ENCODE measurements at places on chromosomes 7 and 10. TPM values are rescaled to one million over a fixed set of nuclear protein-coding genes. Genes with fewer than 3 reads are reported as not detected.

- DNase-seq, result no peak
Observed at GRCh38 chr10:94725871-94726270, 36.6 kb upstream of the CYP2C19 start.

GRCh38 chr10:71213761-71214440, 1.5 kb downstream of the UNC5B start:
- DNase-seq, result peak; percentile 69

UTF1 gene
- total RNA-seq, result not detected

- no peak for DNase-seq
Observed at GRCh38 chr10:44627591-44628354, 242.9 kb upstream of the CXCL12 start.

CCDC3 gene
- 17.6 TPM for total RNA-seq

GOT1 gene
- 50.9 TPM for total RNA-seq

- DNase-seq, result no peak
Observed at GRCh38 chr10:693506-693905, 4.0 kb upstream of the DIP2C start.

CRPPA gene
- total RNA-seq, result 2.9 TPM

POM121C gene
- 65.6 TPM for total RNA-seq

DNA sequence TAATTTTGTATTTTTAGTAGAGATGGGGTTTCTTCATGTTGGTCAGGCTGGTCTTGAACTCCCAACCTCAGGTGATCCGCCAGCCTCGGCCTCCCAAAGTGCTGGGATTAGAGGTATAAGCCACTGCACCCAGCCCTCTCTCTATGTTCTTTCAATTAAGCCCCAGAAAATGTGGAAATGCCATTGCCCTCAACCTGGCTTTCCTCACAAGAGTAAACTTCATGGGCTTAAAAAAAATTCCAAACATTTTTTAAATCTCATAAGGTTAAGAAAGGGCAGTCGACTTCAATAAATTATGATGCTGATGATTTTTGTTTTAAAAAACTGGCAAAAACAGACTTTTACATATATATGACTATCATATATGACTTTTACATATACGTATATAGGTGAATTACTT, 107.6 kb downstream of the TES start:
- no peak for DNase-seq

DNA sequence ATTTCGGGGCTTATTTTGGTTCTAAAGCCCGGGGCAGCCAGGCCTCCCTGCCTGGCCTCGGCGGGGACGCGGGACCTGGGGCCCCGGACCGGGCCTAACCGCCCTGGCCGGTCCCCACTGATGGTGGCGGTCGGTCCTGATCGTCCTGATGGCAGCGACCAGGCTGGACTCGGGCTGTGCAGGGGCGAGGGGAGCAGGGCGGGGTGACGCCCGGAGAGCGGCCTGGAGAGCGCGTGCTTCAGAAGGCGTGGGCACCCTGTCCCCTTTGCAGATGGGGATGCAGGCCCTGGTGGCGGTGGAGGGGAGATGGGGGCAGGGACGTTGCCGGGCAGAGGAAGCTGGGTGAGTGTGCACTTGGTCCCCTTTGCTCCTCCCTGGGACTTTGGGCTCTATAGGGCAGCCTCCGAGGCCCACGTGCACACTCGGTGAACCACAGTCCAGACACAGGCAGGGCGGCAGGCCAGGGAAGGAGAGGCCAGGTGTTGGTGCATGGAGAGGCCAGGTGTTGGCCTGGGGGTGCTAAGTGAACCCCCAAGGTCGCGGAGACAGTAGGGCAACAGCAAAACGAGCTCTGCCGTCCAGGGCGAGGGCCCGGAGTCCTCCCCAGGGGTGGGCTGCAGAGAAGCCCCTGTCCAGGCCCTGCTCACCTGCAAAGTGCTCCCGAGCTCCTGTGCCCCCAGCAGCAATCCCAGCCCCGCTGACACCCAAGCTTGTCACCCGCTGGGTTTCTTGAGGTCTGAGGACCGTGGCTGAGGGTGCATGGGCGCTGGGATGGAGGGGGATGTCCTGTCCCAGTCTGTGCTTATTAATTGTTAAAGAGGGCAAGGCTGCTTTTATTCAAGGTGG, 42.4 kb upstream of the FAM20C start:
- DNase-seq, result peak; percentile 71

DNA sequence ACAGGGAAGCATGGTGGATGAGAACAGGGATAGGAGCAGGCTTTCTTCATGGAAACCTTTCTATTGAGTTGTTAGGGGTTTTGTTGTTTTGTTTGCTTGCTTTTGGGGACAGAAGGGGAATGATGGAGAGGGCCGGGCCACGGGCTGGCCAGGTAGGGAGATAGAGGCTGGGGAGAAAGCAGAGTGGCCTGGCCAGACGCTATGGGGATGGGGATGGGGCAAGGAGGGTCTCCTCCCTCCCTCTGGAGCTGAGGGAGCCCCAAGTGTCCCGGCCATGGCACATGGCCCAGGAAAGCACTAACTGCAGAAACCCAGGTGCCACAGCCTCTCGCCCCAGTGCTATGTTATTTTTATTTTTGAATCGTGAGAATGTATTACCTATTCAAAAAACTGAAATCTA, 10.0 kb downstream of the AOC1 start:
- no peak for DNase-seq

DNA sequence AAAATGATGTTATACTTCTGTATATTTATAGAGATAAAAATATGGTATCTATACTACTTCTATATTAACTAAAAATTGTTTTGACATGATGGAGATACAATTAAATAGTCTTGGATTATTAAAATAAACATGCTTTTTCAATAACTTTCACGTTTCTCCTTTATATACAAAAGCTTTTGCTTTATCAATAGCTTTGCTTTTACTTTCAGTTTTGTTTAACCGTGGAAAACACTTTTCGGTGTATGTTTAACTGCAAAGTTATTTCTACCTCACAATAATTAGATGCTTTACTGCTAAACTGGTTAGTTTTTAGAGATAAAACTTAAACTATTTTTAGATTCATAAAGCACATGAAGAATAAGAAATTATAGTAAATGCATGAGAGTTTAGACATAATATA, 432.1 kb upstream of the PCDH15 start:
- no peak for DNase-seq

GRCh38 chr7:94655848-94656657, at the start of gene SGCE:
Gene SGCE (minus strand): TSS chr7:94656133. CDS start chr7:94656098, 35 bp downstream.
- DNase-seq, result peak; percentile 86

GRCh38 chr10:90947030-90947960, 26.4 kb upstream of the ANKRD1 start:
- DNase-seq, result no peak

DNA sequence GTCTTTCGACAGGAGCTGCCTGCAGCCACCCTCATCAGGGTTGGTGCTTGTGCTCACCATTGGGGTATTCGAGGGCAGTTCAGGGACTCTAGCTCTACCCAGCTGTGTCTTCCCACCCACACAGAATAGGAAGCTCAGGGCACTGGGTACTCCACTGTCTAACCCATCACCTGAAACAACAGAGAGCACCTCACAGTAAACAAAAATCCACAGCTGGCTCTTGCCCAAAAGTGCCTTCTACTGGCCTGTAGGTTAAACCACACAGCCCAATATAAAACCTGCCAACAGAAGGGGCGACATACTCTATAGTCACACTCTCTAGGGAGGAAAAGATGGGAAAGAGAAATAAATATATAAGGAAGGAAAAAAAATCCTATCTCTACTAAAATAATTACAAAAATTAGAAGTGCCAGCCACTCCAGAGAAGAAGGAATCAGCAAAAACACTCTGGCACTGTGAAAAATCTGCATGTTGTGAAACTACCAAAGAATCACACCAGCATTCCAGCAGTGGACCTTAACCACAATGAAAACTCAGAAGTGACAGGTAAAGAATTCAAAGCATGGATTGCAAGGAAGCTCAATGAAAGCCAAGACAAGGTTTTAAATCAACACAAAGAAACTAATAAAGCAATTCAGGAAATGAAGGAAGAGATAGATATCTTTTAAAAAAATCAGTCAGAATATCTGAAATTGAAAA, 110.0 kb downstream of the HGF start:
- DNase-seq, result no peak

ACBD7 gene
- 0.76 TPM for total RNA-seq

GRCh38 chr7:21690705-21691104, 147.9 kb downstream of the DNAH11 start:
- DNase-seq, result no peak

- no peak for DNase-seq
Observed at GRCh38 chr10:22219308-22219707, 1.5 kb upstream of the EBLN1 start.

DNA sequence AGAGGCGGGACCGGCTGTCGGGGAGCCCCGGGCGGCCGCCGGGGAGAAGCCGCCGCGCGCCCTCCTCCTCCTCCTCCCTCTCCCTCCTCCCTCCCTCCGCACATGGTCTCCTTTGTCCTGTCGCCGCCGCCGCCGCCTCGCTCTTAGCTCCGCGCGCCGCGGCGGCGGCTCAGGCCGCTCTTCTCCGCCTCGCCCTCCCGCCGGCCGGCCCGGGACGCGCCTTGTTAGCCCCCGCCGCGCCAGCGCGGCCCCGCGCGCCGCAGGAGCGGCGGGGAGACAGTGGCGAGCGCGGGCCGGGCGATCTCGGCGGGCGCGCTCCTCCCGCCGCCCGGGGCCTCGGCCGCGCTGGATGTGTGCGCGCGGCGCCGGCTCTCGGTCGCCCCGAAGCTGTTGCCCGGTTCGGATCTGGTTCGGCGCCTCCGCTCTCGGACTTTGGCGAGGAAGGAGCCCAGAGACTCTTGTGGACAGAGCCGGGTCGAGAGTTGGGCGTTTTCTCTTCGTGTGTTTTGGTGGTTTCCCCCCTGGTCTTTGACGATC, 437.4 kb upstream of the GALNT17 start:
- no peak for DNase-seq

NCF1 gene
- total RNA-seq, result not detected

DNA sequence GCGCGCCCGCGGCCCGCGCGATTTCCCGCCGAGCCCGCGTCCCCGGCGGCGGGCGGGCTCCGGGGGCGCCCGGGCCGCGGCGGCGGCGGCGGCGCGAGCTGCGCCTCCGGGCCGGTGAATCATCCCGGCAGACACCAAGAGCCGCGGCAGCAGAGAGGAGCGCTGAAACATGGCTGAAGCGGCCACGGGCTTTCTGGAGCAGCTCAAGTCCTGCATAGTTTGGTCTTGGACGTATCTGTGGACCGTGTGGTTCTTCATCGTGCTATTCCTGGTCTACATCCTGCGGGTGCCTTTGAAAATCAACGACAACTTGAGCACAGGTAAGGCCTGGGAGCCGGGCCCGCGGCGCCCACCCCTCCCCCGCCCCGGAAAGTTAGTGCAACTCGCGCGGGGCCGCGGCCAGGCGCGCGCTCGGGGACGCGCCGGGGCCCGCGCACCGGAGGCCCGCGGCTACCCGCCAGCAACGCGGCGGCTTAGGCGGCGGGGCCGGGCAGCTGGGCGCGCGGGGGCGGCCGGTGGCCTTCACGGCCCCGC, at the start of gene ST7:
TSS of gene ST7 (plus strand) at position 130 of the 534 bp plus-strand sequence. CDS start at position 170, 40 bp downstream.
- peak; percentile 73 for DNase-seq

DNA sequence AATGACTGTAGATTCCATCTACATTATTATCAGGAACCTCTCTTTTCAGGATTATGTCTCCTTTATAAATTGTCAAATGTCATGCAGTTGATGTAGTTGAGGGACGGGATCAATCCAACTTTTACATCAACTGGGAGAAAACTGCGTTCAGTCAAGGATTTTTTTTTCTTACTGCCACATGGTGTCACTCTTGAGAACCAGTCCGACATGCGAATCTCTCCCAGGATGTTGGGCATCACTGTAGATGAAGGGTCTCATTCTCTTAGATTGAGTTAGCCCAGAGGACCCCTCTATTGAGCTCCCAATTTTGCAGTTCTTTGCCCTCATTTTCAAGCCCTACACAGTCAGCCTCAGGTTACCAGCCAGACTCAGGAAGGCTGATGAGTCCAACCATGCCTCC, 120.3 kb upstream of the PTPRZ1 start:
- no peak for DNase-seq

DNA sequence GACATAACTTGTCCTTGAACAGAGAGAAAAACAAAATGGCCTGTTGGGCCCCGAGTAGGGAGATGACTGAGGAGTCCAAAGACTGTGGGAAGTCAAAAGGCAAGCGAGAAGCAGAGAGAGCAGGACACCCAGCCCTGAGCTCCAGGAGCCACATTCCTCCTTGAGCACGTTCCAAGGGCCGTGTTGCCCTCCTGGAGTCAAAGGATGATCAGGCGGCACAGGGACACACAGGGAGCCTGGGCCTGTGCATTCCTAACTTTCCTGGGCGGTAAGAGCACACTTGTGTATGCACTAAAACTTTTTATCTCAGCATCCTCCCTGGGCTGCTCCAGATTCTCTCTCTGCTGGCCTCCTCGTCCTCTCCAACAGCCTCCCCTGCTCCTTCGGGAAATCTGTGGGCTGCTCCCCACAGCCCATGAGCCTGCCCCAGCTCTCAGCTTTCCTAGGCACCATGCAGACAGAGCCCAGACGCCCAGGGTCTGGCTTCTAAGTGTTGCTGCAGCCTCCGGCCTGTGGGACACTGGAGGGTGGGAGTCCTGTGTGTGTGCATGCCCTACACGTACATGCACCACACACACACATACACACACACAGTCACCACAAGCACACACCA, 281.8 kb downstream of the POU6F2 start:
- no peak for DNase-seq

GRCh38 chr7:28096713-28097112, 83.9 kb downstream of the JAZF1 start:
- no peak for DNase-seq

- DNase-seq, result no peak
Observed at GRCh38 chr10:64535131-64535867, 1014.1 kb downstream of the REEP3 start.

DNA sequence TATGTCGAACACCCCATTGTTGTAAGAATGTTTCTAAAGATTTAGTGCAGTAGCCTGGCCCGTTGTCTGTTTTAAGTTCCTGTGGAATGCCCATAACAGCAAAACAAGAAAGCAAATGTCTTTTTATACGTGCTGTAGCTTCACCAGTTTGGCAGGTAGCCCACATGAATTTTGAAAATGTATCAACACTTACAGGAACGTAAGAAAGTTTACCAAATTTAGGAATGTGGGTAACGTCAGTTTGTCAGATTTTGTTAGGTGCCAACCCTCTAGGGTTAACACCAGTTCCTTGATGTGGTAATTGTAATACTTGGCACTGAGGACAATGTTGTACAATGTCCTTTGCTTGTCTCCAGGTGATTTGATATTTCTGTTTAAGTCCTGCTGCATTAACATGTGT, 3.2 kb upstream of the GIMAP4 start:
- DNase-seq, result no peak

GRCh38 chr10:69418052-69418752, 1.5 kb upstream of the TACR2 start:
- no peak for DNase-seq

DNA sequence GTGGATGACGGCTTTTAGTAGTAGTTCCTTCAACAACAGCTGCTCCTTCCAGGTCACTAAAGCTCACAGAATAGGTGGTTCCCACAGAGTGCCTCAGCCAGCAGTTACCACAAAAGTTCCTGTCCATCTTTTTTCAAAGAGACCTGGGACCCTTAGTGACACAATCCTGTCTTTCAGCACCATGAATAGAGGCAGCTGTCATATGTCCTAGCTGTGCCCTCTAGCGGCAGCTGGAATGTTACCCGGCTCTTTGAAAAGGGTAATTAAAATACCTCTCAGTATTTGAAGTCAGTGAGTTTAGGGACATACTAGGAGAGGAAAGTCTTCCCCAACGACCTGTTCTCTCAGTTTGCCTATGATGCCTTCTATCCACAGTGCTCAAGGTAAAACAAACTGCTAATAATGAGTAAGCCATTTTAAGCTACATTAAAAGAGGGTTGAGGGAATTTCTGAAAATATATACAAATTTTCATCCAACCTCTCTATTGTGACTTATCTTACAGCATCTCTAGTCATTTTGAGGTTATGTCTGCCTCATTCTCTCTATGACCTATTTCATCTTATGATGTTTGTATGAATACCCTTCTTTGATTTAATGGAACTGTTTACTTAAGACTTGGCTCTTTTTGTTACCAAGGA, 290.8 kb downstream of the NXPH1 start:
- DNase-seq, result no peak

- DNase-seq, result peak; percentile 1
Observed at GRCh38 chr10:48759113-48759901, 74.6 kb downstream of the WDFY4 start.
